Head of caudate nucleus (tissue), 42 donors: ENCODE measurements at places on chromosomes 3 and 15.

GRCh38 chr15:77181305-77182074, 110.6 kb upstream of the TSPAN3 start:
- no peak for DNase-seq

GRCh38 chr3:54691289-54691771, 236.5 kb downstream of the LRTM1 start:
- no peak for DNase-seq

- no peak for DNase-seq
Observed at GRCh38 chr15:61367953-61368352, 138.9 kb upstream of the RORA start.

DNA sequence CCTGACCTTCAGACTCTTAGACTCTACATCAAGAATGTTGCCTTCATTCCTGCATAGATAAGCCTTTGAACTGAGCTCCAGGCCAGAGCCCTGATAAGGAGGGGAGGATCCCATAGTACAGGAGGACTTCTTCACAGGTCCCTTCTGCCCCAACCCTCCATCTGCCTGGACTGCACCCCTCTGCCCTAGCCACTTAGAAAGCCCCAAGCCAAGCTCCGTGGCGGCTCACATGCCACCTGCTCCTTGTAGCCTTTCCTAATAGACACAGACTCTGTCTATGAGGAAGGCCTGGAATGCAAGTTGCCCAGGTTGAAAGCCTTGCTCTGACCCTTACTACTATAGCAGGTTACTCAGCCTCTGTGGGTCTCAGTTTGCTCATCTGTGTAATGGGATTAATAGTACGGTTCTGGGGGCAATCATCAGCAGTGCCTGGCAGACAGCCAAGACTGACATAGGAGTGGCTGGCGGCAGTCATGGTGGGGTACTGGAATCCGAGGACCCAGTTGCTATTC, 11.6 kb downstream of the PCSK6 start:
- no peak for DNase-seq

DNA sequence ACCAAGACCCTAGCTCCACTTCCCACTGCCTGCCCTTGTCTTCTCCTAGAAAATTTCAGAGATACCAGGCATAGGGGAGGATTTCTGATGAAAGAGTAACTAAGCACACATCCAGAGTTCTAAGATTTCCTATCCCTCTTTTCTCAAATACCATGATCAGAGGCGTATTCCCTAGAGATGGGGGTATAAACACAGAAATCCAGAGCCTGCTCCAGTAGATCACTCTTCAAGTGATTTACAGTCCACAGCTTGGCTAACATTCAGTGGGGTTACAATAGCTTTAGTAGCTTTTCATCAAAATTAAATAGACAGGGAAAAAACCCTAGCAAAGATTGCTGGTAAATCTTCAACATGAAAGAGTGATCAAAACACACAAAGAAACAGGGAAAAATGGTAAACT, 800.7 kb upstream of the GRM7 start:
- no peak for DNase-seq
